ENCODE measurements at places on chromosomes 13 and 19.

- DNase-seq, result no peak
These were observed 59.1 kb downstream of the AKAP11 start for GRCh38 chr13:42331009-42331408.

- no peak for DNase-seq
These were observed 221.3 kb upstream of the SLITRK6 start for GRCh38 chr13:86020351-86021002.

DNA sequence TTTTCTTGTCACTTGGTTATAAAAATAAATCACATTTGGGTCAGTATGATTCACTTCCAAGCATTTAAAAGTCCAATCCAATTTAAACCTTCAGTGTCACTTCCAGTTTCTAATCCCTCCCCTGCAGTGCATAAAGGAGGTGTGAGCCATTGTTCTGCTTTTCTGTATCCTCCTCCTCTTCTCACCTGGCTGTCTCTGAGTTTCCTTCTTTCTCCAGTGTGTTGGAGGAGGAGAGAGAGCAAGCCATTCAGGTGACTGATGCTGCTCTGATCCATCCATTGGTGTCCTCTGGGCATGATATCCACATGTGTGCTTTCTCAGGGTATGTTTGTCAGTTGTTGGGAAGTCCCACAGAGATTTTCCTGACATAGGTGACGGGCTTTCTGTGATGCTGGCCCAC is 1.2 kb downstream of the NUDT15 start:
- no peak for DNase-seq

DNA sequence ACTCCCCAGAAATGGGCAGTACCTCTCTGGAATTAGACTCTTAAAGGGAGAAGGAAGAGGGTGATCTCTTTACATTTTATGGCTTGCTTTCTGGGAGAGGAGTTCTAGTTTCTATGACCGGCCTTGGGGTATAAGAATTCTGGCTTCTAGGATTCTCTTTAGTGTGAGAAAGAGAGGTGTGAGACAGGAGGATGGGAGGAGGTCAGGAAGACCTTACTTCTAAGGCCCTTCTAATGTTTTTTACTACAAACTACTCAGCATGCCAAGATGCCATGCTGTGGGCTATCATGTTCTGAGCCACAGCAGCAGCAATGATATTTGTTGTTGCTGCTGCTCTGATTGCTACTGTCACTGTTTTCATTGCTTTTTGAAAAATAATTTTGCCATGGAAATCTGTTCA is 538.3 kb downstream of the SLITRK6 start:
- no peak for DNase-seq

DNA sequence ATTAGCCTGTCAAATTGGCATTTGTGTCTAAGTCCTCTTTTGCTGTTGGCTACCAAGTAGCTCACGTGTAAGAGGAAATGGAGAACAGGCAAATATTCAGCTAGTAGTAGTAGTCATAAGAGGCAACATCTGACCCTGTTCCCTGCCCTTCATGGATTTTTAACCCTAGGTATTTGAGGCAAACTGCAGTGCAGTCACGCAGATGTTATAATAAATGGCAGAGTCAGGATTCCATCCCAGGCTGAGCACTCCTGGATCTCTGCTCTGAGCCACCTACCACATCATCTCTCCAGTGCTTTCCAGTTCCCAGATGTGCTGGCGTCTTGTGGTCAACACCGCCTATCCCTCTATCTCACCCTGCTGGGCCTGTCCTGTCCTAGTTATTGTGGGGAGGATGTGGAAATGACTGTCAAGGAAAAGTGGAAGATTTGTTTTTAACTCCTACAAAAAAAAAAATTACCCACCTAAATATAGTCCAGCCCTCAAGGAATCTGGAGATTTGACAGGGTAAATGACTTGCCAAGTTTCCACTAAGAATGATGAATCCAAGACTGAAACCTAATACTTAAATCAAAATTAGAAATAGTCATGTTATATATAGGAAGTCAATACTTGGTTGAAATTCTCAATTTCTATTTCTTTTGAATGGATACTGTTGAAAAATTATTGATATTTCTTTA is 322.9 kb downstream of the GPC6 start:
- DNase-seq, result no peak

GRCh38 chr19:46637224-46637623 is 1.2 kb upstream of the GNG8 start:
- DNase-seq, result no peak

GRCh38 chr13:25762281-25762680 is 289.5 kb downstream of the SHISA2 start:
- no peak for DNase-seq

DNA sequence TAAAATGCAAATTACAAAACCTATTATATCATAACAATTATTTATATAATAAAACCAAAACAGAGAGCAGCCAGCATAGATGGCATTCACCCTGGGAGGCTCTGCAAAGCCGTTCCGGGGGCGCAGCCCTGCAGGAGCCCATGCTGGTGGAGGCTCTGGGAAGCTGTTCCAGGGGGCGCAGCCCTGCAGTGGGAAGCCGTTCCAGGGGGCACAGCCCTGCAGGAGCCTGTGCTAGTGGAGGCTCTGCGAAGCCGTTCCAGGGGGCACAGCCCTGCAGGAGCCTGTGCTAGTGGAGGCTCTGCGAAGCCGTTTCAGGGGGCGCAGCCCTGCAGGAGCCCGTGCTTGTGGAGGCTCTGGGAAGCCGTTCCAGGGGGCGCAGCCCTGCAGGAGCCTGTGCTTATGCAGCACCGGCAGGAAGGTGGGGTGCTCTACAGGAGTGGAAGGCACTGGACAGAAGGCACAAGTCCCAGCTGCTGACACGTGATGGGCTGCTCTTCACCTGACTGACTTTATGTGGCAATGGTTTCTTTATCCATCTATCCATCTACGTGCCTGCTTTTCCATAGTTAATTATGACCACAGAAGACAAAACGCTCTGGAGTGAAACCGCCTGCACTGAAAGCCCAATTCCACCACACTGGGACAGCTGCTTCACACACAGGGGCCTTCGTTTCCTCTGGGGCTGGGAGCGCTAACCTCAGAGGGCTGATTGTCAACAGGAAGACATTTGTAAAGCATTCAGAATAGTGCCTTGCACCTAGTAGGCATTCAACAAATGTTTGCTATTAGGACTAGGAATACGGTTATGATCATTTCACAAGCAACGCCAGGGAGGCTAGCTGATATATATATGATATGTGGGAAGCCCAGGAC is 23.7 kb downstream of the PCID2 start:
- DNase-seq, result no peak

- DNase-seq, result no peak
These were observed 855 bp downstream of the UNC13A start for GRCh38 chr19:17687141-17687856.

DNA sequence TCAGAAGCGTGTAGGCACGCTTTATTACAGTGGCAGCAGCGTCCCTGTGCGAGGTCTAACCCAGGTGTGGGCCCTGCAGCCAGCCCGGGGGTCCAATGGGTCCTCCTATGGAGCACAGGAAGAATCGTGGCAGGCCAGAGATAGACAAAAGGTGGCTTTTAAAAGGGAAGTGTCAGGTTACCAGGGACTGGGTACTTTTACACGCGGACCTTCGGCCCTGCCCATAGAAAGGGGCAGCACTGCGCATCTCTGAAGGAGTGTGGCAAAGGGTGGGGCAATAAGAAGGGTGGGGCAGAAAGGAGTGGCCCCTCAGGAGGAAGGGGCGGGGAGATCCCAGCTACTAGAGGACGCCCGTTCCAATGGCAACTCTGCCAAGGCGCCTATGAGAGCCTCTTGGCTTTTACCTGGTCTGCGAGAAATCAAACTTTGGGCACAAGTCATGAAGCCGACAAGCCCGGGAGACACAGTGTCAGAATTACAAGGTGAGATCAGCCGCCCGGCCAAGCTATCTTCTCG is 1419.8 kb downstream of the UQCRFS1 start:
- peak; percentile 39 for DNase-seq

- no peak for DNase-seq
These were observed 30.4 kb downstream of the CEBPG start for GRCh38 chr19:33403973-33404304.

- no peak for DNase-seq
These were observed 1551.3 kb upstream of the MIR17HG start for GRCh38 chr13:89796196-89796595.

DNA sequence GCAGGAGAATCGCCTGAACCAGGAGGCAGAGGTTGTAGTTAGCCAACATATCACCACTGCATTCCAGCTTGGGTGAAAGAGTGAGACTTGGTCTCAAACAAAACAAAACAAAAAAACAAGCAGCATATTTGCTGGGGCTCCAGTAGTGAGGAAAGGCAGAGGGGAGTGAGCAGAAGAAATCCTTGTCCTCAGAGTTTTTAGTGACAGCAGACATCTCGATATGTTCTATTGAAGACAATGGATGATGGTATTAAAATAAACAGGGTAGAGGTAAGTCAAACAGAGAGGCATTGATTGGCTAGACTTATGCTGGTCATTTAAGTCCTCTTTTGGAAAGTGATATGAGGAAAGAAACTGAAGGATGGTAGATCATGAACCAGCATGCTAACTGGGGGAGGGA is 19.0 kb downstream of the NLRP7 start:
- DNase-seq, result no peak

DNA sequence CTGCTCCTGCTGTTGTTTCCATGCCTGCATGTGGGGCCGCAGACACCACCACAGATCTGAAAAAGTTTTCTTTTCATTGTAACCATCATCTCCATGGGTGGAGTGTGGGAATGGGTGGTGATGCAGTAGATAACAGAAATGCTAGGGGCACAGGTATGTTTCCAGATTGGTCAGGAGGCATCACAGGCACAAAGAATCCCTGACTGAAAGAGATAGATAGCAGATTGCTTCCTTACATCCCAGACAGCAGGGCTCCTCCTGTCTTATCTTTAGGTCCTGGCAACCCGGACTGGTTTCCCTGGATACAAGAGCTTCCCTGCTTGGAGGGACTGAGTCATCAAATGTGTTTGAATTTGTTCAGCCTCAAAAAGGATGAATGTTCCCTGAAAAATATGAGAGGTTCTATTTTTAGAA is 1937.6 kb downstream of the PCDH9 start:
- no peak for DNase-seq

DNA sequence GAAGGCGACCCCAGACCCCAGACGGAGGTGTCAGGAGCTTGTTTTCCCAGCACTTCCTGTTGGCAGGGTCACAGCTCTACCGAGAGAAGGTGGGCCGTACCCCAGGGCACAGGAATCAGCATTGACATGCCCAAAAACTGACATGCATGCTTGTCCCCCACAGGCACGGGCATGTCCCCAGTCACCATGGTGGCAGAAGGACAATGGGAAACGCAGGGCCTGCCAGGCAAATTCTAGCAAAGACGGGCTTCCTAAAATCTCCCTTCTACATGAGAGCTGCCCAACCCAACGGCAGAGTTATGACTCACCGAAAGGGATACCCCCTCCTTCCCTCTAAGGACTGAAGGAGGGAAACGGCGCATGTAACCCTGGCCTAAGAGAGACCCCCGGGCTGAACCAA is 18.5 kb downstream of the TSHZ3 start:
- no peak for DNase-seq

DNA sequence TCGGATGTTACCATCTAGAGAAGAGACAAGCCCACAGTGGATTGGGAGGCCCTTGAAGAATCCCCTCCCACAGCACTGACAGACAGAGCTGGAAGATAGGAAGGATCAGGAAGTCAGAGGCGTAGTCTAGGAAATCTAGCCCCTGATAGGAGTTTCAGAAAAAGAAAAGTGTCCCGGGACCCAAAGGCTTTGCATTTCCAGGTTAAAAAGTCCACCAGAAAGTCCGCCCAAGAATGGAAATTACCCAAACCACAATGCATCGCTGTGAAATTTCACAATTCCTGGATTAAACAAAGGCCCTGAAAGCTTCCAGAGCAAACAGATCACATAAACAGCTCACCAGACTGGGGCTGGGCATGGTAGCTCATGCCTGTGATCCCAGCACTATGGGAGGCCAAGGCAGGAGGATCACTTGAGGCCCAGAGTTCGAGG is 146.9 kb downstream of the KDM4B start:
- DNase-seq, result no peak

DNA sequence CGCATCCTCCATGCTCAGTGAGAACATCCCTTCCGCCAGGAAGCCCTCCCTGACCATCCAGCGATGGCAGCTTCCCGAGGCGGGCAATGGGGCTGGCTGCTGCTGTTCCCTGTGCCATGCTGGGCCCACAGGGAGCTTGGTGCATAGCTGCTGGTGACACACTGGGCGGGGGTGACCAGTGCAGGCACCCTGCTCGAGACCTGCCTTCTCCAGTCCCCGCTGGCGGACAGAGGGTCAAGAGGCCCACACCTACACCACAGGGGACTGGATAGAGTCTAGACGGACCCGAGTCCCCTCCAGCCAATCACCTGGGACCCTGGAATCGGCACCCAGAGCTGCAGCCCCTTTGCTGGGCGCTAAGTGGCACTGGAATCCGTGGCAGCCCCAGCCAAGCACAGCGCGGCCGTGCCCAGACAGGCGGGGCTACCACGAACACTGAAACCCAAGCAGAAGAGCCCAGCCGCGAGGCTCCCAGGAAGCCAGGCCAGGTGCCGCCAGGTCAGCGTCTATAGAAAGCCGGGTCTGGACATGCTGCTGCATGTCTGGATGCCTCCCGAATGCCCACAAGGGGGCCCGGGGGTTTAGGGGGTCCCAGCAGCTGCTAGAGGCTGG is 9.0 kb upstream of the TBXA2R start:
- no peak for DNase-seq

DNA sequence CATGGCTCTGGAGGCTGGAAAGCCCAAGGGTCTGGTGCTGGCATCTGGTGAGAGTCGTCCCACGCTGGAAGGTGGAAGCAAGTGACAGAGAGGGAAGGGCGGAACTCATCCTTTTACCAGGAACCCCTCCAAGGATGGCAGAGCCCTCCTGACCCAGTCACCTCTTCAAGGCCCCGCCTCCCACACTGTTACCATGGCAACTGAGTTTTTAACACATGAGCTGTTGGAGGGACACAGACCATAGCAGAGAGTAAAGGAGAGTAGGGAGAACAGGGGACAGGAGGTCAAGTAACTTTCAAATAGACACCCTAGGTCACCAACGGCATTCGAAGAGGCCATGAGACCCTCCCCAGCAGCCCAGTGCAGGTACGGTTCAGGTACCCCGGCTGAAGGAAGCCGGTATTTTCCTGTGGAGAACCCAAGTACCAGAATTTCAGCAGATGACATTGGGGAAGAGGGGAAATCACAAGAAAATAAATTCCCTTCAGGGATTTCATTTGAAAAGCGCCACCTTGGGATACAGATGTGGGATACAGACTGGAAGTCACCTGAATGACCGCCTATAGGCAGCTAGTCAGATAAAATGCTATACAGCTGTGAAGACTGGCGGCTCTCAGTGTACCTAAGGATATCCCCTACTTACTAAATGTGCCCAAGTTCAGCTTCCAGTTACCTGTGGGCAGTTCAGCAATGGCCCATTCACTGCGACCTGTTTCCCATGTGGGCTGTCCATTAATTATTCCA is 8.0 kb downstream of the IL17D start:
- DNase-seq, result no peak

Measured in thoracic aorta (tissue), 2 donors.